HS-27A (cell line): ENCODE measurements at places on chromosomes 1 and 21.

GRCh38 chr1:60589046-60589748 is 493.2 kb upstream of the NFIA start:
- DNase-seq, result no peak

GRCh38 chr1:205568469-205569361 is 63.1 kb downstream of the ELK4 start:
- no peak for DNase-seq

GRCh38 chr1:30526652-30527345 is 196.6 kb downstream of the MATN1 start:
- no peak for DNase-seq

DNA sequence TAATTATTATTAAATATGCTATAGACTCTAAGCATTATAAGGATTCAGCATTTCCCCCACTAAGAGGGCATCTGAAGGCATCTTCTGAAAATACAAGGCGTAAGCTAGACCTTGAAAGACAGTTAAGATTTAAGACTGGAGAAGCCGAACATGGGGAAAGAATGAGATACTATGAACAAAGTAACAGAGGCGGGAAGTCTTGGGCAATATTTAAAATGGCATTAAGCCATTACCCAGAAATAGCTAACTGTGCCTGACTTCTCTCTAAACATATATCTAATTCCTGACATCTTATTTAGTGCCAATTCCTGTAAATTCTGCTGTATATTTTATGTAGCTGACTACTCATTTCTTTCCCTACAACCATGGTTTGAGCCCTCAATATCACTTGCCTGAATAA is 20.9 kb downstream of the DPH5 start:
- DNase-seq, result no peak

DNA sequence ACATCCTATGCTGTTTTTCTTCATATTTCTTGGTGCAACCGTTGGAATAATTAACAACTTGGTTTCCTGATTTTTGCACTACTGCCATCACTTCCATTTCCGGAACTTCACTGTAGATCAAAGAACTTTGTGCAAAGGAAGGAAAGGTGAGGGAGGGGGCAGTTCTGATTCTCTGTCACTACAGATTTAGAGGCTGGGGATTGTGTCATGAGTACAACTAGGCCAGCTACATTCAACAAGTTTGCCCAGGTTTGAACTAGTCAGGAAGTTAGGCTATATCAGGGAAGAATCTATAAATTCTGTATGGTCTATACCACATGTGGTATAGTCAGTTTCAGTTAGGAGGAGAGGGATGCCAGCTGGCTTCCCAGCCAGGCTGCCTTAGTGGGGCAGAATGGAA is 84.2 kb downstream of the RGL1 start:
- DNase-seq, result no peak

- no peak for DNase-seq
Observed at GRCh38 chr1:100499194-100499811, 38.6 kb upstream of the GPR88 start.
